Kidney capillary endothelial cell (primary cell): ENCODE measurements at places on chromosomes 16 and 17.

DNA sequence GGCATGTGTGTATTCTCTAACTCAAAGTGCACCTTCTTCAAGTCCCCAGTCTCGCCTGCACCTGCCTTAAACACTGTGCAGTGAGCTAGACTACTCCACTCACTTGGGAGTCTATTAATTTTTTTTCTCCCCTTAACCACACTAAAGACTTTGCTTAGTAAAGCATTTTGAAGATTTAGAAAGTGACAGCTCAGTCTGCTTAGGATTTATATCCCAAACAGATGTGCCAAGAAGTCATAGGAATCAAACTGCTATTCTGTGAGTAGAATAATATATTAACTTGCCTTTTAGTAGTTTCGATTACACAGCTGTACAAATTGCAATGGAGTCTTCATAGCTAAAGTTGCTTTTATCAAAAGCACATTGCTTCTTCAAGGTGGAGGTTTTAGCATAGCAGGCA is 47.2 kb upstream of the MED13 start:
- DNase-seq: no peak

DNA sequence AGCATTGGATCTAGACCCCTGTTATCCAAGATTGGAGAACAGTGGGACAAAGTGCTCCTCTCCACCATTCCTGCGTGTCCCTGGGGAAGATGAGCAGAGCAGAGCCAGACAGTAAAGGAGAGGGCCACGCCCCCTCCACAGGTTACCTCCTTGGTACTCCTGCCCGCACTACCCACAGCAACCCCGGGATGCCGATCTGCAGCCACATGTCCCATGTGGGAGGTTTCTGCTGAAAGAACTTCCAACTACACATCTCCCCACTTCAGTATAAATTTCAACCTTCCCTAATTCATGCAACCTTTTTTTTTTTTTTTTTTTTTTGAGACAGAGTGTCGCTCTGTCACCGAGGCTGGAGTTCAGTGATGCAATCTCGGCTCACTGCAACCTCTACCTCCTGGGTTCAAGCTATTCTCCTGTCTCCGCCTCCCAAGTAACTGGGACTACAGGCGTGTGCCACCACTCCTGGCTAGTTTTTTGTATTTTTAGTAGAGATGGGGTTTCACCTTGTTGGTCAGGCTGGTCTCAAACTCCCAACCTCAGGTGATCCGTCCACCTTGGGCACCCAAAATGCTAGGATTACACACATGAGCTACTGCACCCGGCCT is 2.3 kb downstream of the RAB37 start:
- DNase-seq: no peak

DNA sequence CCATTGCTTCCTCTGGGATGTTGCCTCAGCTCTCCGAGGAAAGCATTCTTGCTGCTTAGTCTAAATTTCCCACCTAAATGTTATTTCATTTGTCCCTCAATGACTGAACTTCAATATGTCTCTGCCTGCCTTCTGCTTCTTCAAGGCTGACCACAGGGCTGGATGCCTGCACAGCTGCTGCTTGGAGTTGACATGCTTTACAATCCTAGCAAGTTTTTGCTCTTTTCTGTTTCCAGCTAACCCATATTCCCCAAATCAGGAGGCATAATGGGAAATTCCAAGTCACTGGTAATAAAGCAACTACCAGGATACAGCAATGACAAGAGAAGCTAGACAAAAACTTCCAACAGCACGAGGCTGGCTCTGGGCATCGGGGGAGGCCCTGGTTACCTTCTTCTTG is 48.9 kb downstream of the GTF3C1 start:
- no peak for DNase-seq

DNA sequence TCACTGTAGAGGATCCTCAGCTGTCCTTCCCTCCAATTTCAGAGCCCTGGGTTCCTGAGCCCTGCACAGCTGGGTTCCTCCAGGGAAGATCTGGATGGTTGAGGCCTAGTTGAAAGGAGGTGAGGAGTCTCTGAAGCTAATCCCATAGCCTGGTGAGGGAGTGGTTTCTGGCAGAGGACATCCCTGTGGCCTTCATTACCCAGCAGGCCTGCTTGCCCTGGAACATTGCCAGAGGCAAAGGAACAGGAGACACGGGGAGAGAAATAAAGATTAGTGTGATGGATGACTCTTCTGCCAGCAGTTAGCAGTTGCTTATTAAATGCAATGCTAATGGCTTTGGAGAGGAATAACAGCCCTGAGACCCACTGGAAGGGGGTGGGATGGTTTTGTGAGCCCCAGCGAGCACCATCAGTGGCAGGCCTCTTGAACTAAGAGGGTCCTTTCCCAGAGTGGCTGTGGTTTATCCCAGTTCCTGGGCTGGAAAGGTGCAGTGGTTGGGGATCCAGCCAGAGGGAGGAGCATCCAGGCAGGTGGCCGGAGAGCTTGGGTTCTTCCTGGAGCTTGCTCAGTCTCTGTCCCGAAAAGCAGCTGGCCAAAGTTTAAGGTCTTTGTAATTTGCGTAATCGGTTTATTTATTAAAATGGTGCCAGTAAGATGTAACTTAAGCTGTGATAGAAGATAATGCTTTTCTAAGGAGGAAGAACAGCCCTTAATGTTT is 209.7 kb downstream of the CCDC182 start:
- no peak for DNase-seq

DNA sequence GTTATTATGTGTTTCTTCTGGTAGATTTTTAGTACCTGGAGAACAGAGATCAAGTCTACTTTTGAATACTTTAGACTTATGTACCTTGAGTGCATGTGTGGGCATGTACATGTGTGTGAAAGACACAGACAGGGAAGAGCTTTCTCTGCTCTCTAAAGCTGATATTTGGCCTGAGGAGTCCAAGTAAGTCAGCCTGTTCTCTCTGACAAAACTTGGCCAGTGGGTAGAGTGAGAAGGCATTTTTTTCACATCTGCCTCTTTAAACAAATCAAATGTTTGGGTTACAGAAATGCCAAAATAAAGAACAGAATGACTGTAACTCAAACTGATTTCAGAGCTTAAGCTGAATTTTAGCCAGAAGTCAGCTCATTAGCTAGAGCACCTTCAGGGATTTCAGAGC is 309.7 kb upstream of the DYNLRB2 start:
- DNase-seq: no peak

DNA sequence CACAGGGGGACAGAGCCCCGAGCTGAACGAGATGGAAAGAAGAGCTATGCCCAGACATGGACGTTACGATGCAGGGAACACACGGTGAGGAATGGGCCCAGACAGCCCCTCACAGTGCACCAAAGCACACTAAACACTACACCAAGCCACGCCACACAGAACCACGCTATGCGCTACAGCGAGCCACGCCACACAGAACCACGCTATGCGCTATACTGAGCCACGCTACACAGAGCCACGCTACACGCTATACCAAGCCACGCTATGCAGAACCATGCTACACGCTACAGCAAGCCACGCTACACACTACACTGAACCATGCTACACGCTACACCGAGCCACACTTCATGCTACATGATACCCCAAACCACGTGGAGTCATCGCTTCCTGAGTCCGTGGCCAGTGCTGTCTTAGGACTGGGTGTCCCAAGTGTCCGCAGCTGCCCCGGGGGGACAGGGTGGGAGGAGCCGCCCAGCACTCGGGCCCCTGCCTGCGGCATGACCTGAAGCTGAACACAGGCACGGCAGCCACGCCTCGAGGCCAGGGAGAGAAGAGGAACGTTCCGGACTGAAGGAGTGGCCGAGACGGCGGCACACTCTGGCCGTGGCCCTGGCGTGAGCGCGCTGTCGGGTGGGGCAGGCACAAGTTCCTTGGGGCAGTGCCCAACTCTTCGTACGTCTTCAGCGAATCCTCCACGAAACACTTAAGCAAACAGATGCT is 61.3 kb downstream of the LMF1 start:
- no peak for DNase-seq

DNA sequence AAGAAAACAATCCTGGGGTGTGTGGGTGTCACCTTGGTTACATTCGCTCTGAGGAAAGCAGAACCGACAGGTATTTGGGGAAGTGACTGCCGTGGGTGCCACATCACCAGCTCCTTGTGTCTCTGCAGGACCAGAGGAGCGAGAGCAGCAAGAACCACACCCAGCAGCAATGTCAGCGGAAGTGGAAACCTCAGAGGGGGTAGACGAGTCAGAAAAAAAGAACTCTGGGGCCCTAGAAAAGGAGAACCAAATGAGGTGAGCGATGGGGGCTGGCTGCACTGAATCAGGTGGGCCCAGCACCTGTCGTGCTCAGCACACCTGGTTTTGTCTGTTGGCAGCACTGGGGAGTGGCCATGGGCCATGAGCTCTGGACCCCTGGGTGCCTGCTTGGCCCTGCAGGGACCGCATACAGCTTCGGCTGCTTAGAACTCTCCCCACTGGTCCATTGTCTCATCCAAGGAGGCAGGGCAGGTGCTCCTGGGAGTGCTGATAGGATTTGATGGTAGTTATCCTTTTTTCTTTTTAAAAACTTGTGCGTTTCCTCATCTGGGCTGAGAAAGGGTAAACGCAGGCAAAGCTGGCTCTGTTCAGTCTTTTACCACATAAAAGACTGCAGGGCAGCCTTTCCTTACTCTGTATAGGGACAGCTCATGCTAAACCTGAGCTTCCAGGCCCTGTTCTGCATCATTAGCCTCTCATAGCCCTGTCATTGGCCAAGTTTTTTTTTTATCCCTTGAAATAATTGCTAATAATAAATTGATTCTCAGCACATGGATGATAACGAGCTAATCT is 29.4 kb downstream of the HMOX2 start:
- DNase-seq: no peak

GRCh38 chr17:27413315-27413714 is 42.9 kb upstream of the KSR1 start:
- DNase-seq: no peak

DNA sequence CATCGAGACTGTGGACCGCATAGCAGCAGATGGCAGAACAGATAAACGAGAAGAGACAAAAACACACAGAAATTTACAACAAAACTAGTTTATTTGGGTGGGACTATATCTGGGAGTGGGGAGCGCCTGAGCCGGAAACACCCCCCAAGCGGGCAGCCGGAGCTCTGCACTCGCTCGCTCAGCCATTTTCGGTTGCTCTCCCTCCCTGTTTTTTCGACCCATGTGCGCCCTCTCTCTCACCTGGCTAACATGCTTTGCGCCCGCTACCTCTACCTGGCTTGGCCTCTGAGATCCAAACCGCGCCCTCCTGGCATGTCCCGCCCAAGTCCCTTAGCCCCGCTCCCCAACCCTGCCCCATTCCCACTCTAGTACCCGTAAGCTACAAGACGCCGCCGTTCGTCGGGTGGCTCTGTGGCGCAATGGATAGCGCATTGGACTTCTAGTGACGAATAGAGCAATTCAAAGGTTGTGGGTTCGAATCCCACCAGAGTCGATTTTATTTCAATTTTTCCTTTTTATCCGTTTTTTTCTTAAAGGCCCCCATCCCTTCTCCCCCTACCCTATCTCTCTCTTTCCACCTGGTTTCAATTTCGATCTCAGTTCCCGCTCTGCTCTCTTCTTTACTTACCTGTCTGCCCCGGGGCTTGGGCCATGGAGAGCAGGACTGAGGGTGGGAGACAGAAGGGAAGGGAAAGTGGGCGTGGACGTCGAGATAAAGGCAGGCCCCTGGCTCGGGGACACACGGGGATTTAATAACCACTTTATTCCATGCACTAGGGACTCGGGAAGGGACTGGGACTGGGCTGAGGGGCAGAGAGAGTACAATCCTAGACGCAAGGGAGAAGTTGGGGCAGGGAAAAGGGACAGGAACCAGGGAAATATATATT is 2.4 kb upstream of the ALOXE3 start:
- peak; percentile 72 for DNase-seq

- DNase-seq: no peak
Observed at GRCh38 chr17:11853321-11854151, 143.7 kb downstream of the ZNF18 start.

DNA sequence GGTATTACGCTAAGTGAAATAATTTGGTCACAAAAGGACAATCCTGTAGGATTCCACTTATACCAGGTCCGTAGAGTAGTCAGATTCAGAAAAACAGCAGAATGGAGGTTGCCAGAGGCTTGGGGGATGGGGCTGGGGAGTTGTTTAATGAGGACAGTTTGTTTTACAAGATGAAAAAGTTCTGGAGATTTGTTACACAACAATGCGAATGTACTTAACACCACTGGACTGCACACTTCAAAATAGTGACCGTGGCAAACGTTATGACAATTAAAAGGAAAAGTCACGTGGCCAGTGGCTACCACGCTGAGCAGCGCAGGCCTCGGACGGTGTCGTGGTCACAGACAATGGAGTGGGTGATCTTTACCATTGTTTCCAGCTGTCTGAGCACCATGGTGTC is 338.1 kb downstream of the SEC14L1 start:
- no peak for DNase-seq

DNA sequence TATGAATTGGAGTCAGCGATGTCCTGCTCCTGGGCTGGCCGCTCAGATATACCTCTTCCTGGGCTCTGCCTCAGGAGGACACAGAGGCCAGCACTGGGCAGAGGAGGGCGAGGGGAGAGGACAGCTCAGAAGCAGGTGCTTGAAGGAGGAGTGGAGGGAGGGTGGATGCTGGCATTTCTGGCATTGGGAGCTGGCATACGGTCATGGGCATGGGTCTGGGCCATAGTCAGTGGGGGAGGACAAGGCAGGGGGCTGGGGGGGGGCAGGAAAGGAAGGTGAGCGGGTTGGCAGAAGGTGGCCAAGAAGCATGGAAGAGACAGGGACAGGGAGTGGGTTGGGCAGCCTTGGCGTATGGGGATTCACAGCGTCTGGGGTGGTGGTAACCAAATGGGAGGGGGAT is 16.7 kb upstream of the RAP1GAP2 start:
- DNase-seq: no peak

GRCh38 chr17:82228278-82228841 is 482 bp upstream of the SLC16A3 start:
- DNase-seq: peak; percentile 38

DNA sequence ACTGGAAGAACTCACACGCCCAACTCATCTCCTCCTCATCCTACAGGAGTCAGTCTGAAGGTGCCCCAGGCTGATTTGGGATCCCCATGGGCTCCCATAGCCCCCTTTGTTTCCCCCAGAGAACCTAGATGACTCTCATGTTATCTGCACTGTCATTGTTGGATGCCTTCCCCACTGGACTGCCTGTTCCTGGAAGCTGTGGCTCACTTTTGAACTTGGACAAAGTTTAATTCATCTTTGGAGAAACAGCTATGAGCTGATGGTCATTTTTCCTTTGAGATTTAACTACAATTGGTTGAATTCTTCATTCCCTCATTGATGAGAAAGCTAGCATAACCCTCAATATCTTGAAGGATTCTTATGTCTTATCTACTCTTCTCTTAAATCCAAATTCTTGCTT is 186.6 kb downstream of the SALL1 start:
- no peak for DNase-seq
